ENCODE measurements at places on chromosomes 11 and 22.
A peak's percentile ranks its signal among the peaks of the same experiment; 100 is the strongest.

GRCh38 chr11:10302359-10302743, 2.5 kb upstream of the ADM start:
- DNase-seq: no peak

DNA sequence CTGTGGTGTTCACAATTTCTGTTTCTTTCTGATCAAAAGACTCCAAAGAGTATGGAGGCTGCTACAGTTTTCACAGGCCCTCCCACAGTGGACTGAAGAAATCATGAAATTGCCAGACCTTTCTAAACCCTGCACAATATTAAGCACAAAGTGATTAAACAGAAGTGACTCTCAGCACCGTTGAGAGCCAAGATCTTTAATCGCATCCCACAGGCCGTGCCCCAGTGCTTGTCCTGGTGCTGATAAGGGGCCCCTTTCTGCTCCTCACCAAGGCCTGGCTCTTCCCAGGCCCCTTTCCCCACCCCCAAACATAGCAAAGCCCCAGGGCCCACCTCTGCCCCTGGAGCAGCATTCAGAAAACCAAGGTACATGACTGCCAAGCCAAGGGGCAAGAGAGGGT, 57.4 kb upstream of the BMAL1 start:
- DNase-seq: no peak

DNA sequence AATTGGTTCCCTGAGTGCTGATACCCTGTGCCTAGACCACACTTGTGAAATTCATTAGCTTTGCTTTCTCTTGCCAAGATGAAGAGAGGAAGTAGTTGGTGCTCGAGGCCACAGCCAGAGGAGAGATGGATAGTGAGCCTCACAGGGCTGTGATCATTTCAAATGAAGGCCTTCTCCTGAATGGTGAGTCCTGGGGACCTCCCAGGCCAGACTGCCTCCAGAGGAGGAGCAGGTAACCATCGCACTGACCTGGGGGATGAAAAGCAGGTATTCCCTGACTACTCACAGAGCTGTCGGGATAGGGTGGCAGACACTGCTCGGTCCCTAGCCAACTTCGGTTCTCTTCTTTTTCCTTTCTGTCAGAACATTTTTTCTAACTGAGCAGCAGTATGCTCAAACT, 4.8 kb upstream of the FXYD6 start:
- no peak for DNase-seq

DNA sequence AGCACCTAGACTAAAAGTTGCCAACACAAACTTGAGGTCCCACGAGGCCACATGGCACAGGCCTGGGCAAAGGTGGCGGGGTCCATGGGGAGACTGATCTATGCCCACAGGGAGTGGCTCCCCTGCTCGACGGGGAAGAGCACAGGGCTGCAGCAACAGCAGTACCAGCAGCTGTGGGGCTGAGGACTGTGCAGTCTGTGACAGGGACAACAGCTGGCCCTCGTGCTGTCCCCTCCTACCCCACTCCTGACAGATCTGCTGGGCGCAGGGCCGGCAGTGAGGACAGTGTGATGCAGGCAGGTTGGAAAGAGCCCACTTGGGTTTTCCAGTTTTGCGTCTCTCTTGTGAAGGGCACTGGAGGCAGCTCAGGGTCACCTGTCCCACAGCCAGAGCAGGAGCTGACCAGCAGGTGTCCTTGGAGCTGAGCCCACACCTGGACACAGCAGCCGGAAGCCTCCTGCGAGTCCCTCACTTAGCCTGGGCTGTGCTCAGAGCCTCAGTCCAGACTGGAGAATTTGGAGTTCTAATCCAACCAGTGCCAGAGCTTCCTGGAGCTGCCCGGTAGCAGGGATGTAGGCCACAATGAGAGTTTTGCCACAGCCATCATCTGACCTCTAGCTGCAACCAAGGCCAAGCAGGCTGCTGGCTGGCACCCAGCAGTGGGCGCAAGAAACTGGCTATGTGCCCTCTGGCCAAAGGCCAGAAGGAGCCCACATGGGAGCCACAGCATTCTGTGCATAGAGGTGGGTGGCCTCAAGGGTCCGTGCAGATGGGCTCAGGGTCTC, 3.6 kb upstream of the GAS2L1 start:
- no peak for DNase-seq

- no peak for DNase-seq
Measured at GRCh38 chr11:120392793-120393192, 56.6 kb downstream of the ARHGEF12 start.

GRCh38 chr11:130160498-130161155, 1.0 kb downstream of the ST14 start:
- no peak for DNase-seq

DNA sequence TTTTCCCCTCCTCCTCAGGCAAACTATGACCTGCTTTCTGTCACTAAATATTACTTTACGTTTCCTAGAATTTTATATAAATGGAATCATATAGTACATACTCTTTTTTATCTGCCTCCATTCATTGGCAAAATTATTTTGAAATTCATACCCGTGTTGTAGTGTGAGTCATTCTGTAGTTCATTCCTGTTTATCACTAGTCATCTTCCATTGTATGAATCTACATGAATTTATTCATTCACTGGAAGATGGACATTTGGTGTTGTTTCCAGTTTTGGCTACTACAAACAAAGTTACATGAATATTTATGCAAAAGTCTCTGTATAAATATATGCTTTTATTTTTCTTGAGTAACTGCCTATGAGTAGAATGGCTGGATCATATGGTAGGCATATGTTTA, 60.7 kb upstream of the OPCML start:
- no peak for DNase-seq

GRCh38 chr11:133913761-133914160, 43.0 kb downstream of the IGSF9B start:
- no peak for DNase-seq

DNA sequence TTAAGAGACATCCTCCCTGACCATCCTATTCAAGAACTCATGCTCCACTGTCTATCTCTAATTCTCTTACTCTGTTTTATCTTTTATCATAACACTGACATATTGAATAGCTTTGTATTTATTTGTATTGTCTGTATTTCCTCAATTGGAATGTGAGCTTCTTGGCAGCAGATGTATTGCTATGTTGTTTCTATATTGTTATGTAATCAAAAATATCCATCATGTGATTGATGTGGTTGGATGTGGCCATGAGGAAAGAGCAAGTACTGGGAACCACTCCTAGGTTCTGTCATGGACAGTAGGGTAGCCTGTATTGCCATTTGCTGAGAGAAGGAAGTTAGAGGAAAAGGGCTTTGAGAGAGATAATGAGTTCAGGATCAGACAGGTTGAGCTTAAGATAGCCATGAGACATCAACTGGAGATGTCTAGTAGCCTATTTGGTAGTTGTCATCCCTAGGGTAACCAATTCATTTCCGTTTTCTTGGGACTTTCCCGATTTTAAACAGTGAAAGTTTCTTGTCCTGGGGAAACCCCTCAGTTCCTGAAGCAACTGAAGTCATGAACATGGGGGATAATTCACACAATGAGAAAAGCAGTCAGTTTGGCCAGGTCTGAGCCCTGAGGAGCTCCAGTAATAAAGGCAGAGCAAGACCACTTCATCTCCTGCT, 404.5 kb downstream of the INSC start:
- no peak for DNase-seq

DNA sequence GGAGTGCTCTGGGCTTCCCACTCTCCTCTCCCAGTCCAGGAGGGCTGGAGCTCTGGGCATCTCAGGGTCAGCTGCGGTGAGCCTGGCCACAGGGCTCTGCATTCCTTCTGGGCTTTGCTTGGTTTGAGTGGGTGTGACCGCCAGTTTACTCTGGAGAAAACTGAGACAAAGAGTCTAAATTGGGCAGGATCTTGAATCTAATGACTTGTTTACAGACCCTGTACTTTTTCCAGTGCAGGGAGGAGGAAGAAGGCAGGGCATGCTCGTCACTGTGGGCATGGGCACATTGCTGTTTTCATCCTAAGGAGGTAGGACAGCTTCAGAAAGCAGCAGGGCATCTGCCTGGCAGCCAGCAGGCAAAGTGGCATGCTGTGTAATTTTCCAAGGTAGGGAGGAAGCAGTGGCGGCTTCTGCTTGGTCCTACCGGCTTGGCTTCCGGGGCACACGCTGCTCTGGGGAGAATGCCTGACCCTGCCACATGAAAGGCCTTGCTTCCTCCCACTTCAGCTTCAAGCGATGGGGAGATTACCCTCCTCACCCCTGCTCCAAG, 22.9 kb downstream of the FLI1 start:
- DNase-seq: no peak

DNA sequence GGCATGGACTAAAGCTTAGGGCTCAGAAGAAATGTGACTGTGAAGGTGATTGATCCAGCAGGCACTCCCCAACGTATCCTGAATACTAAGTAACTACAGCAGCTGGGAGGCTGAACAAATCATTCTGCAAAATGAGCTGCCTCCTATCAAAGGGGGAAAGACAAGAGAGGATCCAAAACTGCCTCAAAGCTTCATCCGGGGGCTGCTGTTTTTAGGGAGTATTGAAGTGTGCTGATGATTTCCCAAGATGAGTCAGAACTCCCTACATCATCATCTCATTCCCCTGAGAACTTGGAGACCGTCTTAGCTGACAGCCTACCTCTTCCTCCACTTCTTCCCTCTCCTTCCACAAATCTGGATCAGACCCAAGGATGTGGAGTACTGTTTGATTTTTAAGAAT, 108.4 kb upstream of the GRAMD1B start:
- DNase-seq: no peak

DNA sequence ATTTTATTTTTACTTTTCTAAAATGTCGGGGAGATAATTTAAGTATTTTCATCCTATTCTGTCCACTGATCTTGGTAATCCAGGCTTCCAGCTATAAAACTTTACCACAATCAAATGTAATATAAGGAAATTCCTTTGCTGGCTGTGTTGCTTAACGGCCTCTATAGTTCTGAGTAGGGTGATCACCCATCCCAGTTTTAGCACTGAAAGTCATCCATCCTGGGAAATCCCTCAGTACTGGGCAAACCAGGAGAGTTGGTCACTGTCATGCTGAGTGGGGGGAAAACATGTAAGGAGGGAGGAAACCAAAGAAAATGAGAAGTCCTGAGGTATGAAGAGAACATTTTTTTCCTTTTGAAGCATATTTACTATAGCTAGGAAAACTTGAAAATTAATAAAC, 12.8 kb upstream of the BACE1-AS start:
- no peak for DNase-seq

DNA sequence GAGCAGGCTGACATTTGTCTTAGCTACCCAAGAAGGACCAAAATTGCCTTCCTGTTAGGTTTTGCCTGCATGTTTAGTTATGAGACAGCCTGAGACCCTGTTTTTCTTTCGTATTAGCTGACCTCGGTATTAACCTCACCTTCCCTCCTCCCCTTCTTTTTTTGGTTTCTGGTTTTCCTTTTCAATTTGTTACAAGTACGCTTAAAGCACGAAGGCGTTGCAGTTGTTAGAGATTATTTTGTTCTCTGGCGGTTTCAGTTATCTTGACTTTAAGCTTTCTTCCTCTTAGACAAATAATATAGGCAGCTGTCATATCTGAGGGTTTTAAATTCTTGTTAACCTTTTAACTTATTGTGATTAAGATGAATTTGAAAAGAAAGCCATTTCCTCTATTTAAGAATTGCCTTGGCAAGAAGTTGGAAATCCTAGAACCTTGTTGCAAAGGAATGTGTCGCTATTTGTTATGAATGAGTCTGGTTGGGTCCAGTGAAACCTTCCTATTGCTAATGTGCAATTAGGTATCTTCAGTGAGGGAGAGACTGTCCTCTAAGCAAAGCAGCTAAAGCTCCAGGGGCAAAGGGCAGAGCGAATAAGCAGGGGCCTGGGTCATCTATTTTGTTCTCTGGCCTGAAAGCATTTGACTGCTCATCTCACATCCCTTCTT, 45.7 kb downstream of the PACS1 start:
- no peak for DNase-seq

GRCh38 chr11:131002145-131002544, 85.9 kb upstream of the SNX19 start:
- no peak for DNase-seq

DNA sequence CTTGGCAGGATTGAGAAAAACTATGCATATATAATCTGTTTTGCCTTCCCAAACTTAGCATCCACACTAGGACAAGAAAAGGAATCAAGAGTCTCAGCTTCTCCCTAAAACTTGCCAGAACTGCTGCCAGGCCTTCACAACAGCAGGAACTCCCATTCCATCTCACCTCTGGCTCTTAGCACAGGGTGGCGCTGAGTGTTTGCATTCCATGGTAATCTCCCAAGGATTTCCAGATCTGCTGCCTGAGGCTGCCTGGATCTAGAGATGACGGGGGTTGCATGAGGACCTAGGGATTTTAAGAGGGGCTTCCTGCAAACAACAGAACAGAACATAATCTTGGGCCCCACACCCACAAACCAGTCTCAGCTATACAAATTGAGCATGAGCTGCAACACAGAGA, 87.1 kb upstream of the OPCML start:
- no peak for DNase-seq

GRCh38 chr11:61293867-61294716, 1.0 kb downstream of the VWCE start:
- peak; percentile 13 for DNase-seq

DNA sequence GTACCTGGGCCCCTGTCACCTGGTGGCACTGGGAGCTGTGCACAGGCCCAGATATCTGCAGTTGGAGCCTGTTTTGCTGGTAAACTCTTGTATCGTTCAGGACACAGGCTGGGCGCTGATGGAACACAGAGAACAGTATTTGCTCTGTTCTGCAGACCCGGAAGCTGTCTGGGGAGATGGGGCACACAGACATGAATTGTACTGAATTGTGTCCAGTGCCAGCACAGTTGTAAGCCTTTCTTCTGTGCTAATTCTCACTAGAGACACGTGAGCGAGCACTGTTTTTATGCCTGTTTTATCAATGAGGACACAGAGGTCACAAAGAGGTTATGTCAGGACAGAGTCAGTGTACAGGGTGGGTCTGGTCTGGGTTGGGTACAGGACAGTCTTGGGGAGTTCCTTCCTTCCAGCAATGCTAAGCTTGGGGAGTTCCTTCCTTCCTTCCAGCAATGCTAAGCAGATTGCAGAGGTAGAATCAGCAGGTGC, 24.4 kb upstream of the ACR start:
- DNase-seq: no peak

DNA sequence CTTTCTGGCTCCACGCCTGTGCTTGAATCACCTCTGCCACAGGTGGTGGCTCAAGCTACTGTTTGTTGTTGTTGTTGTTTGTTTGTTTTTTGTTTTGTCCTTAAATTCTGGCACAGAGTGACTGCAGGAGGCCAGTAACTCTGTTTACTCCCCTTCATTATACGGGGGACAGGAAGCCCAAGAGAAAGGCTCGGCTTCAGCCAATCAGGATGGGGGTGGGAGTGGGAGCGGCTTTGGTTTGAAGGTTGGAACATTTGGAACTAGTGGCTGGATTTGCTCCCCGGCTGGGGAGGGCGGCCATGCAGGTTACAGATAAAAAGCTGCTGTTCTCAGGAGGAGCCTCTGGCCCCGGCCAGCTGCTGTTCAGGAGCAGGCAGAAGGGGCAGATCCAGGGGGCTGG, 19.7 kb upstream of the CABP2 start:
- DNase-seq: no peak

GRCh38 chr11:83162377-83162776, 5.4 kb downstream of the PCF11 start:
- DNase-seq: no peak

All from caudate nucleus (tissue), 63 donors.